Activated gamma-delta T cell (primary cell): ENCODE measurements at places on chromosomes 2 and 18.

DNA sequence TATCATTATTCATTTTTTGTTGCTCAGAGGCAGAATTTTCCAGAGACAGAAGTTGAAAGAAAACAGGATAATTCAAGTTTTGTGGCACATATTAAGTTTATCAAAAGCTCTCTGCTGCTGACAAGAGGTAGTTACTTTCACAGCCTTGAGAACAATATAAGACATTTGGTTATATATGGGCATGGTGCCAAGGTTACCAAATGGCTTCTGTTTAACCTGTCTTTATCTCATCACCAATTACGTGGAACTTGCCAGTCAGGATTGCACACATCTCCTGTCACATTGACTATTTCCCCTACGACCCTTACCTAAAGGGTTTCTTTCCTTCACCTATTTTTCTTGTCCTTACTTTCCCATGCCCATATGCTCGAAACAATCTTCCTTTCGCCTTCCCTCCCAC lies 35.9 kb downstream of the KLF7 start:
- DNase-seq = no peak

DNA sequence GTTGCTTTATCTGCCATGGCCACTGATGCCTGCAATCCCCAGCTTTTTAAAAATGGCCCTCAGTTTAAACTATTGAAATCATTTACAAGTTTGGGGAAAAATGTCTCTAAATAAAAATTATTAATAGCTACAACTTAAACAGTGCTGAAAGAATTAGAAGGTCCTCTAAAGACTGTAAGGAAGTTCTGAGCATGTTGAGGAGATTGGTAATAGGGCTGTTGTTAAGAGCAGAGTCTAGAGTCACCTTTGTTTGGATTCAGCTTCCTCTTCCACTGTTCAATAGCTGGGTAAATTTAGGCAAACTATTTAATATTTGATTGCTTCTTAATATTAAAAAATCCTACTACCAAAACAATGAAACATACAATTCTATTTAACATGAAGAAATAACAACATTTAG lies 1127.1 kb upstream of the DDX18 start:
- no peak for DNase-seq

DNA sequence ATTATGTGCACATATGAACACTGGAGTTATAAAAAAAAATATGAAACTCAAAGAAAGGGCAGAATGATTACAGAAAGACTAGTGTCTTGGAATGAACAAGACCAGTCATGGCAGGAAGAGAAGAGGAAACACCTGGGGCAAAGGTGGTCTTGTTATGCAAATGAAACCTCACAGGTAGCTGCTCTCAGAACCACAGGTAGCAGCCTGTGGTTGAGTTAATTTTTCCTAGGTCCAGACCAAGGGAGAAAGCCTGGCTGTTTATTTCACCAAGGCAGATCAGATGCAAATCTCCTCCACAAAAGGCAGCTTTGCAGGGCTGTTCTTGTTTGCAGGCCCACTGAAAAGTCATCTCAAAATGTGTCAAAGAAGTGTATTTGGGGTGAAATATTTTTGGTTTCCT lies 785.8 kb downstream of the RNF144A start:
- no peak for DNase-seq

DNA sequence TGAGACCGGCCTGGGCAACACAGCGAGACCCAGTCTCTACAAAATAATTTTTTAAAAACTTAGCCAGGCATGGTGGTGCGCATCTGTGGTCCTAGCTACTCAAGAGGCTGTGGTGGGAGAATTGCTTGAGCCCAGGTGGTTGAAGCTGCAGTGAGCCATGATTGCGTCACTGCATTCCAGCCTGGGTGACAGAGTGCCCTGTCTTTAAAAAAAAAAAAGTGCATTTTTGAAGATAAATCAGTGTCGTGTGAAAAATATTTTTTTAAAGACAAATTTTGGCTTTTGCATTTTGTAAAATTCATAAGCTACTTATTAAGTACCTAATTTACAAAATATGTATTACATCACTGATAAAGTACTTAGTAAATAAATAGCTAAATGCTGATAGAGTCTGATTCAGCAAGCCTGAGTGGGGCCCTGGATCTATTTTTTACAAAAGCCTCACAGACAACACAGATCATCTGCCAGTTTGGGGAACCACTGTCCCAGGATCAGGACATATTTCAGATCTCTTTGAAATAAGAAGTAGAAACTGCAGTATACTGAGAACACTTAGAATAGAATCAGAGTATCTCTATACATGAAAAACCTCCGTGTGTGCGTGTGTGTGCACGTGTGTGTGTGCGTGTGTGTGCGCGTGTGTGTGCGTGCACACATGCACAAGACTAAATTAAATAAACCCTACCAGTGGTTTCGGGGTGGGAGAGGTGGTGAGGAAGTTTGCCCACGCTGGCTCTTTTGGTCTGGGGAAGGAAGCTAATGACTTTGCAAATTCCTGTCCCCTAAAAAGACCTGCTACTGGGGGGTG lies 61.6 kb downstream of the AAK1 start:
- no peak for DNase-seq

- DNase-seq = no peak
Observed at GRCh38 chr2:196130039-196130825, 41.1 kb downstream of the STK17B start.

- DNase-seq = no peak
Observed at GRCh38 chr2:199946196-199946595, 9.1 kb downstream of the TYW5 start.

DNA sequence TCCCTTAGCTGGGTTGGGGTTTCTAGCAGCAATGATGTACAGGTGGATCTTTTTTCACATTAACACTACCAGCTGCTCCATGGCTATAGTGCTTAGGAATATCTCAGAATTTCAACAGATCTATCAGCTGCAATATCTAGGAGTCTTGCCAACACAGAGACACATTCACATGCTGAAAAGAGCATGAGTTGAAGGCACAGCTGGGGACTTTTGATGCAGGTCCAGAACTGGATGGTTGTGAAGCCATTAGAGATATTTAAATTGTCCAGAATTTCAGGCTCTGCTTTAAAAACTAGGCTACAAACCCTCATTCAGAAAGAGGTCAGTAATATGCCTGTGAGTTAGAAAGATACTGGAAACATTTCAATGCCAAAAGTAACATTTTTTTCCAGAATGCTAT lies 122.2 kb upstream of the CCDC195 start:
- no peak for DNase-seq
